ENCODE measurements at places on chromosomes 7 and 10.
A peak's percentile ranks its signal among the peaks of the same experiment; 100 is the strongest.

- DNase-seq, result no peak
Measured at GRCh38 chr7:30162133-30162532, 27.3 kb downstream of the MTURN start.

GRCh38 chr10:83801983-83802382, 337.3 kb upstream of the GHITM start:
- no peak for DNase-seq

GRCh38 chr7:87416682-87417587, 58.5 kb downstream of the ABCB4 start:
- peak; percentile 3 for DNase-seq

- no peak for DNase-seq
Measured at GRCh38 chr7:78769481-78770101, 683.9 kb downstream of the MAGI2 start.

DNA sequence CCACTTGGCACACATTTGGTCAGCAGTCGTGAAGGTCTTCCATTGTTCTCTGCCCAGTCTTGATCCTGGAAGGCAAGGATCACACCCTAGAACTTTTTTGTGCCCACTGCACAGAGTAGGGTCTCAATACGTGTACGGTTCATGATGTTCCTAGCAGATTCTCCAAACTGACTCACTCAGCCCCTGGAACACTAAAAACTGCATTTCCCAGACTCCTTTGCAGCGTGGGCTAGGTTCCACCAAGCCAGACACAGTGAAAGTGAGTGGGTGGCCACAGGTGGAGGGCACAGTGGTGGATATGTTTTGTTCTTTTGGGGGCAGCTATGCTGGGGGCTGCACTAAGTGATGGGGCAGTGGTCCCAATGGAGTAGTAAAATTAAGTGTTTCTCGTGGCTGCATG, 1.5 kb upstream of the LHPP start:
- DNase-seq, result no peak

GRCh38 chr7:26723129-26723528, 141.3 kb downstream of the SKAP2 start:
- no peak for DNase-seq

DNA sequence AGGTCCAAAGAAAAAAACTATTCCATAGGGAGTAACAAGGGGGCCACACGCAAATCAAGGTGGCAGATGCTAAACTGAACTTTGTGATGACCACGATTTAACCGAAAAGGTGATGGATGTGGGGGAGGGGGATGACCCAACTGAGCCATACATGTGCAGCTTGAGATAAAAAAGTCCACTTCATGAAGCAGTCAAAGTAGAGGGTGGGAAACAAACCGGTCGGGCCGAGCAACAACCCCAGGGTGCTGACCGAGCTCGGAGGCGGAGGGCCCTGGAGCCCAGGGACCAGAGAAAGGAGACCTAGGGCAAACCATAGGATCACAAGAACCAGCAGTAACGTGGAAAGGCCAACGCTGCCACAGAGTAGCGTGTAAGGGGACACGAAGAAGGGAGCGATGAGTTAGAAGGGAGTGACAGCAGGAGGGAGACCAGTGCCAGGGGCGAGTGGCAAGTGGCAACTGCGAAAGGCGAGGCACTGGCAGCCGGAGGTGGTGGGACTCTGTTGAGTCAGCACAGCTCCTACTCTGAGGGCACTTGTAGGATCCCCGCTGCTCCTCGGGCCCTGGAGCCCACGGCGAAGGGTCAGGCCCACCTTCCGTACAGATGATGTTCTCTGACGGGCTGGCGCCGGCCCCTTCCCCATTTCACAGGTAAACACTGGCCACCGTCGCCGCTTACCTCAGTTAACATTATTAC, 540 bp downstream of the SNX13 start:
- no peak for DNase-seq

- DNase-seq, result no peak
Measured at GRCh38 chr10:116457488-116457887, 29.8 kb downstream of the PNLIPRP3 start.

GRCh38 chr10:30041196-30042105, 17.9 kb downstream of the JCAD start:
- no peak for DNase-seq

- no peak for DNase-seq
Measured at GRCh38 chr10:111392910-111393309, 316.1 kb downstream of the ADRA2A start.

DNA sequence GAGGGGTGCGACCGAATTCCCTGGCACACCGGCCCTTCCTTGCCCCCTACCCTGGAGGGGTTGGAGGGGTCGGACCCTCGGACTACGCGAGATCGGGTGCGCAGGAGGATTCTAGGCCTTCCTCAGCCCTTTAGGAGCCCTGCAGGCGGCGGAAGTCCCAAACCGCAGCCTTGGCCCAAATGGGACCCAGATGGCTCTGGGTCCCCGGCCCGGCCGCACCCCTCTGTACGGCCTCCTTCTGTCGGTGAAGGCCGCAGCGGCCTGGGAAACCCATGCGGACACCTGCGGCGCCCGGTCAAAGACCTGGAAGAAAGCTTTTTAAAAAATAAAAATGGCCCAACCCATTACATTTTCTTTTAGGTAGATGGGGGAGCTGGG, 2.4 kb upstream of the VAX1 start:
- no peak for DNase-seq

DNA sequence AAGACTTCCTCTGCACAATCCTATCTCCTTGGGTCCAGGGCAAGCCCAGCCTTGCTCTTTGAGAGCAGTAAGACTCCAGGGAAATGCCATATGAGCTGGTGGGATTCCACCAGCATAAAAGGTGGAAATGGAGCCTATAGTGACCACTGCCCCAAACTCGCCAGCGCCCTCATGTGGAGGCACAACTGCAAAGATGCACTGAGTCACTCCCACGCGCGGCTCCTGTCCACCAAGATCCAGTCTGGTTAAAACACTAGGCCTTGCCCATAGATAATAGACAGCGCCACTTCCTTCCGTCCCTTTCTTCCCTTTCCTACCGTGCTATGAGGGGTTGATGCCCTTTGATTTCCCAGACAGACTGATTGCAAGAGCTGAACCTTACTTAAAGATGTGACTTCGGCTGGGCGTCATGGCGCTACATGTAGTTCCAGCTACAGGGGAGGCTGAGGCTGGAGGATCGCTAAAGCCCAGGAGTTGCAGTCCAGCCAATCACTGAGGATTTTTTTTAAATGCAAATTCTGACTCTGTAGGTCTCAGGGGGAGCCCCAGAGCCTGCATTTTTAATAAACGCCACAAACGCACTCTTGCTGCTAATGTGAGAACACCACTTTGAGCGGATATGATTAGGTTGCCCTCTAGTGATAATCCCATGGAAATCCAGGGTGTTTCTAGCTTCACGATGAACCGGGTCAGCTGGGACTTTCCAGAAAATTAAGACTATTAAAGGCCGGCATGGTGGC, 136.5 kb downstream of the EPC1 start:
- no peak for DNase-seq

DNA sequence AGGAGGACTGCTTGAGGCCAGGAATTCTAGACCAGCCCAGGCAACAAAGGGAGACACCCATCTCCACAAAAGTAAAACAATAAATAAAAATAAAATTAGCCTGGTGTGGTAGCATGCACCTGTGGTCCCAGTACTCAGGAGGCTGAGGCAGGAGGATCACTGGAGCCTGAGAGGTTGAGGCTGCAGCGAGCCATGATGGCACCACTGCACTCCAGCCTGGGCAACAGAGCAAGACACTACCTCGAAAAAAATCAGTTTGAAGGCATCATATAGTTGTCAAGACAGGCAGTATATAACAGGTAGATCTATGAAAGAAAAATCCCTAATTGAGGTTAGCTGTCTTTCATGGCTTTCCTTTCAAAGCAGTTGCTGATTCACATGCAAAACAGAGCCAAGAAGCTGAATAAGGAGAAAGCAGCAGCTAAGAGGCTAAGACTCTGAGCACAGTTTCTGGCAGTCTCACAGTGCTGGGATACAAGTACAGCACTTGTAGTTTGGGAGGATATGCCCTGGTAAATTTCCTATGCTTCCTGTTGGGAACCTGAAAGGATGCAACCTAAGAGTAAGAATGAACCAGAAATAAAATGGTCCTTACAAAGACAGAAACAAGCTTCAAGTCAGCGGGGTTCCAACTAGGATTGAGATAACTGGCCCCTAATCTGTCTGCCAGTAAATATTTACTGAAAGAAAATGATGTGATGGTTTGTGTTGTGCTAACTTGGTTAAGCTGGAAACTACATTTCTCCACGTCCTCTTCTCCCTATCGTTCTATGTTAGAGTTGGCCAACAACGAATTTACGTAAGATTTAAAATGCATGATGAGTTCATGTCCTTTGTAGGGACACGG, 368.5 kb upstream of the HPS1 start:
- no peak for DNase-seq

- no peak for DNase-seq
Measured at GRCh38 chr10:122492999-122493481, 31.7 kb downstream of the HTRA1 start.

GRCh38 chr10:125018576-125019143, 76.7 kb downstream of the ZRANB1 start:
- DNase-seq, result no peak

GRCh38 chr7:108413782-108414492, 42.3 kb downstream of the NRCAM start:
- DNase-seq, result no peak

DNA sequence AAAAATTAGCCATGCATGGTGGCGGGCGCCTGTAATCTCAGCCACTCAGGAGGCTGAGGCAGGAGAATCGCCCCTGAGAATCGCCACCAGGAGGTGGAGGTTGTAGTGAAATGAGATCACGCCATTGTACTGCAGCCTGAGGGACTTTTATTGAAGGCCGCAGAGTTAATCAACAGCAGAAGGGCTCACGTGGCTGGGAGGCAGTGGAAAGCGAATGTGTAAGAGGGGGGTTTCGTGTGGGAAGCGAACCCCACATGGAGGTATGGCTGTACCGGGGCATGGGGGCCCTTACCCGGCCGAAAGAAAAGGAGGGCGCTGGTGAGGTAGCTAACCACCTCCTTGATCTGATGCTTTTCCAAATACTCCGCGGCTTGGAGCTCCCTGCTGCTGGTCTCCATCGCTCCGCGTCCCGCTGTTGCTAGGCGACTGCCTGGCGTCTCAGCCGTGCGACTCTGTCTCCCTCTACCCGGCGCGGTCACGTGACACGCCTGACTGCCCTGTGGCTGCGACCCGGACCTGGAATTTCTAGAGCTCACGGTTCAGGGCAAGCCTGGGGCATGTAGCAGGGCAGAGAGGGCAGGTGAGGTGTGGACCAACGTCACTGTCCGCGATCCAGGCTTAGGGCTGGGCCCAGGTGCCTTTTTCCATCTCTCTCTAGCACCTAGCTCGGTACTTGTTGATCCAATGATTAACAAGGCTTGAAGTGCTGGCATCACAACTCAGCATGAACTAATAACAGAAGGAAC, at the start of gene EFCAB10:
TSS of gene EFCAB10 (minus strand) at position 428 of the 746 bp plus-strand sequence. CDS start at position 398, 30 bp downstream.
- peak; percentile 82 for DNase-seq

GRCh38 chr7:12708314-12708713, 20.9 kb downstream of the ARL4A start:
- DNase-seq, result no peak

- DNase-seq, result no peak
Measured at GRCh38 chr7:33243319-33243881, 114.0 kb downstream of the BBS9 start.

GRCh38 chr7:137626469-137627067, 220.2 kb downstream of the DGKI start:
- DNase-seq, result peak; percentile 37

DNA sequence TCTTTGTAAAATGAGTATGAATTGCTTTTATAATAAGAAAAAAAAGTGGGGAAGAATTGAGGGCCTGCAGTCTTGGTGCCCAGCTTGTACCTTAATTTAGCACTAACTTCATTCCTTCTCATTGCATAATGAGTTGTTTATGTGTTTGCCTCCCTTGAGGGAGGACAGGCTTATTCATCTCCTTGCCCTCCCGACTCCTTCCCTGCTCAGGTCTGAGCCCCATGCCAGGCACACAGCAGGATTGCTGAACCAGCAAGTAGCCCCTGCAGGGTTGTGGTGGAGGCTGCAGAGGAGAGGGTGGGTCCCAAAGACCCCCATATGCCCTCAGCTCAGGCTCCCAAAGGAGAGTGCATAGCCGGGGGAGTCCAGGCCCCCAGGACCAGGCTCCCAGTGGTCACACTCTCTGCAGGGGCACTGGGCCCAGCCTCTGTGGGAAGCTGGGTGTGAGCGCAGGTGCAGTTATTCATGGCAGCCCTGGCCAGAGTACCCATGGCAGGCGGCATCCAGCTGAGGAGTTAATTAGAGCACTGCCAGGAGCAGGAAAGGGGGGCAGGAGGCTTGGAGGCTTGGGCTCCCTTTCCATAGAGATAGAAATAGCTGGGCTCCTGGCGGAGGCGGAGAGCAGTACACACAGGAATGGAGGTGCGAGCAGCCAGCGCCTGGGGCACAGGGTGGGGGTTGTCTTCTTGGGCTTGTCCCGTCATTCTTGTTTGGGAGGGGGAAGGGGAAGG, 28.2 kb upstream of the GOLGA7B start:
- DNase-seq, result no peak

- DNase-seq, result no peak
Measured at GRCh38 chr7:117113871-117114270, 160.6 kb downstream of the ST7 start.

DNA sequence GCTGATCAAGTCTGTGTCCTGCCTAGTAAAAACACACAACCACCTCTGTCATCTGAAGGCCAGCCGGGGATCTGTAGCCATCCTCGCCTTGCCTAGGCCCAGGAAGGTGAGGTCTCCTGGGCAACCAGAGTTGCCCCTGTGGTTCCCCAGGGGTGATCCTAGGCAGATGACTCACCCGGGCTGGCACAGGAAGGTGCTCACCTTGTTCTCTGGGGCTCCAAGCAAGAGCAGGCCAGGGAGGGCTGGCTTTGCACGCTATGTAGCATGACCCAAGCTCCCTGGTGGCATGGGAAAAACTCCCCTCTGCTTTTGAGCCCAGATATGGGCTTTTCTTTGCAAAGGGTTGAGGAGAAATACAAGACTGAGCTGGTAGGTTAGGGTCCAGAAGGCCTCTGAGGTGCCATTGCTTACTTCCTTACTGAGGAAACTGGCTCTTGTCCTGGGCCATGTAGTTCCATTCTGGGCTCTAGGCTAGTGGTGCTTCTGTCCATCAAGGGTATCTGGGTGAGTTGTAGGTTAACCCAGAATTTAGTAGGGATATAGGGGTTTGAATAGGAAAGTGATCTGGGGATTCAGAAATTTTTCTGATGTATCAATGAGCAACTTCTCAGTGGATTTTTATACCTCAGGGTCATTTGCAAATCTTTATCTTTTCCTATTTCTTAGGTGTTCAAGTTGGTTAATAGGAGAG, 112.0 kb downstream of the NT5C2 start:
- no peak for DNase-seq

- peak; percentile 3 for DNase-seq
Measured at GRCh38 chr7:14457568-14458453, 444.7 kb downstream of the DGKB start.

DNA sequence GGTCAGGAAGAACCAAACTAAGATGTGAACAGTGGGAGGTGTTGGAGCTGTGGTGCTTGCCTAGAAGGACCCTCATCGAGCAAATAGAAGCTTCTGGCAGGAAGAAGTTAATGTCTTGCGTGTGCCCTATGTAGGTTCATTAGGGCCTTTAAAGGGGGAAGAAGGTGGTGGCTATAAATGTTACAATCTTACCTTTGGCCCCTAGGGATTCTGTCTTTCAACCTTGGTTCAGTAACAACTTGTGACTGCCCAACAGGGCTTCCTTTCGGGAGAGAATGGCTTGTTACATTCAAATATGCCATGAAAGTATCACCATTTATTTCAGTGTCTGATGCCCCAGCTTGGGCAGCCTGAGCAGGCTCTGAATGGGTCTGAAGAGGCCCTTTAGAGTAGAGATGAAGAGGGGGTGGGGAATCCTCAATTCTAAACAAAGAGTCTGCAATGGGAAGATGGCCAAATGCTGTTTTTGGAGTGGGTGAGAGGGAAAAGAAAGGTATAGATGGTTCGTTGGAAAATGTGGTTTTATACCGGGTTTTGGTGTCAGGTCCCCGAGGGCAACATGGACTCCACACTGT, 108.0 kb downstream of the TCF7L2 start:
- DNase-seq, result no peak

- DNase-seq, result peak; percentile 35
Measured at GRCh38 chr7:36670585-36671431, 53.5 kb downstream of the AOAH start.

Measured in GM19239 (cell line).